ENCODE measurements at places on chromosomes 11 and 22.
A peak's percentile ranks its signal among the peaks of the same experiment; 100 is the strongest.

- DNase-seq: no peak
Measured at GRCh38 chr22:28983788-28984441, 77.7 kb downstream of the C22orf31 start.

DNA sequence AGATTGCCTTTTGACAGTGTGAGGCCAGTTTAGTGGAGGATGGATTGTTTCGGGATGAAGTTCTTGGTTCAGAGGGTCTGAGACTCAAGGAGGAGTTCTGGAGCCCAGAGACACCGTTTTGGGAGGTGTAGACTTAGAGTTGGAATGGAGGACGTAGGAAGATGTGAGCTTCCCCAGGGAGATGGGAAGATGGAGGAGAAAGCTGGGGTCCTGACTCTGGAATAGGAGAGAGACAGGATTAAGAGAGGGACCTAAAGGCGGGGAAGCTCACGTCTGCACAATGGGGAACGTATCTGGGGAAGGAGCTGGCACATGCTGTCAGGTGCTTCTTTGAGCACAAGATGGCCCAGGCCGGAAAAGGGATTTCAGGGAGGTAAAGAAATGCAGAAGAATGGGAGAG is 71.3 kb upstream of the CLDN5 start:
- no peak for DNase-seq

- DNase-seq: no peak
Measured at GRCh38 chr11:657691-658126, 20.6 kb downstream of the DRD4 start.

- DNase-seq: peak; percentile 63
Measured at GRCh38 chr11:65663639-65664200, 1.0 kb upstream of the RELA start.

DNA sequence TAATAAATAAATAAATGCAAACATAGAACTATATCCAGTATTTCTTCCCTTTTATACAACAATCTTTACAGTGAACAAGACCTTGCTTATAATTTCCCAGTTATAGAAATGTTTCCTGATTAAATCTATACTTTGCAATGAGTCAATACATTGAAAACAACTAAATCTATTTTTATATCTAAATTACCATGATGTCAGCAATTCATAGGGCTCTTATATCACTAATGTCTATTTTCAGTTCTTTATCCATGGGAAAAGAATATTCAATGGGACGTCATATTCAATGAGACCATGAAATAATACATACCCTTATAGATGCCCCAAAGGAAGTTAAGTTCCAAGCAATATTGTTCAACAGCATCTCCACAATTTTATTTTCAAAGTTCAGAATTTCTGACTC is 359.9 kb downstream of the CASP12 start:
- DNase-seq: no peak

DNA sequence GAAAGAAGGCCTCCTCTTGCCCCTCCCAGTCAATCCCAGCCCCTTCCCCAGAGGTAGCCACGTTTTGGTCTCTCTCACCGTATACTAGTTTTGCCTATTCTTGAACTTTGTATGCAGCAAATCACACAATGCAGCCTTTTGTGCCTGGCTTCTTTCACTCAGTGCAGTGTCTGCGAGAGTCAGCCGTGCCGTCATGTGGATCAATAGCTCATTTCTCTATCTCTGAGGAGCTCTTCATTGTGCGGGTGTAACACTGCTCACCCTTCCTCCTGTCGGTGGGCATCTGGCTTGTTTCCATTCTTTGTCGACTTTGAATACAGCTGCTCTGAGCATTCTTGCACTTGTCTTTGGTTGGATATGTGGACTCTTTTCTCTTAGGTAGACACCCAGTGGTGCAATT is 146.5 kb downstream of the CACNA1I start:
- DNase-seq: no peak

DNA sequence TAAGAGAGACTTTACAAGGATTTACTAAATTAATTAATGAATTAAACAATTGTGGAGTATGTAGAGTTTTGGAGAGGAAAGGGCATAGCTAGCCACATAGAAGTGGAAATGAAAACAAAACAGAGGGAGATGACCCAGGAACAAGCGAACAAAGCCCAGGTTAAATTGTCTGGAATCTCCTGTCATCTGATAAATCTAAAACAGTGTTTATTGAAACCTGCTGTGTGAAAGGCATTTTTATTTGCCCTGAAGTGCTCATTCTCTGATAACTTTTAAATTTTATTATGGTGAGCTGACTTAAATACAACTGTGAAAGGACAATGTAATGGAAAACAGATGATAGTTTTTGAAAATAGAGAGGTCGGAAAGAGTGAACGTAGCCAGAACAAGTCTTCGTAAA is 682.8 kb upstream of the KIRREL3 start:
- no peak for DNase-seq

- no peak for DNase-seq
Measured at GRCh38 chr22:27133681-27134314, 476.4 kb downstream of the MIAT start.

GRCh38 chr22:47810505-47811500 is 1048.4 kb downstream of the TBC1D22A start:
- no peak for DNase-seq

All from hepatic stellate cell (primary cell).